ENCODE measurements at places on chromosomes 3 and 15. TPM values are rescaled to one million over a fixed set of nuclear protein-coding genes. Genes with fewer than 3 reads are reported as not detected.
A peak's percentile ranks its signal among the peaks of the same experiment; 100 is the strongest.

- H3K36me3 ChIP-seq = no peaks in the 10 kb centered on the region
- H3K4me1 ChIP-seq = no peaks in the 10 kb centered on the region
- no peak overlapping the region for H3K27ac ChIP-seq
- no peak overlapping the region for H3K4me3 ChIP-seq
- H3K27me3 ChIP-seq = peaks cover 24% of the 10 kb centered on the region
Observed at GRCh38 chr3:37753428-37753827, 108.3 kb upstream of the CTDSPL start.

- H3K4me3 ChIP-seq = no peak overlapping the region
- H3K27me3 ChIP-seq = peaks cover 16% of the 10 kb centered on the region
- peaks cover 7% of the 10 kb centered on the region for H3K36me3 ChIP-seq
- DNase-seq = no peak
- H3K4me1 ChIP-seq = peaks cover 41% of the 10 kb centered on the region
Observed at GRCh38 chr15:63497642-63498467, 6.5 kb upstream of the USP3 start.

GRCh38 chr15:70835415-70835814 lies 18.5 kb downstream of the LARP6 start:
- peak overlapping the region; percentile 19 for H3K27ac ChIP-seq
- no peak for DNase-seq
- no peak overlapping the region for H3K4me3 ChIP-seq
- H3K36me3 ChIP-seq = peaks cover 53% of the 10 kb centered on the region

DNA sequence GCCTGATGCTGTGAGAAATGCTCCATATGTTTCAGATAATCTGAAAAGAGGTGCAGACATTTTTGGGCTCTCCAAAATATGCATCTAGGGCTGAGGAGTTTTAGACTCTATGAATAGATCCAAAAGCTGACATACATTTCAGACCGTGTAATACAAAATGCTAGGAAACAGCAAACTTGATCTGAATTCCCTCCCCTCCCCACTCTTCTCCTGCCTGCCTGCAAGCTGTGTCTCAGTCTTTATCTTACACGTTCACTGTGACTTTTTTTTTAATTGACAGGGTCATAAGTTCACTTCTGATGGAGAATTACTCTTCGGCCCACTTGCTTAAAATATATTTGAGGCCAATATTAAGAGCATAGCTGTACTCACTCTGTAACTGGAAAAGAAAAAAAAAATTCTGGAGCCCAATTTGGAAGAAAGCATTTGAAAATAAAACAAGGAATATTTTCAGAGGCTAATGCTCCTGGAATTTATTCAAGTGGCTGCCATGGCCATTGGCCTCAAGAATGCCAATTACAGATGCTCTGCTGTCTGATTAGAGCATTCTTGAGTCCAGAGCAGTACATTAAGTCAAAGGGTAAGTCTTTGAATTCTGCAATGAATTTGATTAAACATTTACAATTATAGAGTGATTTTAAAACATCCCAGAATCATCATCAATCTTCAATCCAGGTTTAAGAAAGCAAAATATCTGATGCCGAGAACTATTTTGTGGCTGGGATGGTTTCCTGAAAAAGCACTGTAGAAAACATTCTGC lies 146.2 kb upstream of the SEMA6D start:
- no peak overlapping the region for H3K4me3 ChIP-seq
- H3K27me3 ChIP-seq = peaks cover 4% of the 10 kb centered on the region
- peaks cover 9% of the 10 kb centered on the region for H3K4me1 ChIP-seq
- DNase-seq = no peak
- H3K36me3 ChIP-seq = no peaks in the 10 kb centered on the region

GRCh38 chr15:75178938-75179745 lies 22.5 kb upstream of the C15orf39 start:
- peaks cover 14% of the 10 kb centered on the region for H3K27me3 ChIP-seq
- H3K36me3 ChIP-seq = no peaks in the 10 kb centered on the region
- H3K4me1 ChIP-seq = peaks cover 35% of the 10 kb centered on the region

GRCh38 chr3:191425322-191425734 lies 35.6 kb upstream of the PYDC2 start:
- H3K27ac ChIP-seq = no peak overlapping the region
- no peaks in the 10 kb centered on the region for H3K27me3 ChIP-seq
- no peaks in the 10 kb centered on the region for H3K4me1 ChIP-seq

The CNTN3 gene
- 9.3 TPM for total RNA-seq

DNA sequence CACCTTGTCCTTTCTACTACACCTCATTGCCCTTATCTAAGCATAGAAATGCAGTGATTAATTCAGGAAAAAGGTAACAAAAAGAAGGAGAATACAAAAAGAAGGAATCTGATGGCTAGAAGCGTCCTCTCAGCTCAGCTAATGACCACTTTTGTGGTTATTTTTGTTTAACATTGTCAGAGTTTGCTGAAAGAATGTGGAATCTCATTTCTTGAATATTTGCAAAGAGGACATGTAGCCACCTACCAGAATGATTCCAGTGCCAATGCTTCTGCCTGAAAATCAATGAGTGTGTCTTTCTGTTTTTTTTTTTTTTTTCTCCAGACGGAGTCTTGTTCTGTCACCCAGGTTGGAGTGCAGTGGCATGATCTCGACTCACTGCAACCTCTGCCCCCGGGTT lies 24.5 kb downstream of the NANOGP8 start:
- H3K4me1 ChIP-seq = peaks cover 26% of the 10 kb centered on the region
- DNase-seq = no peak
- no peak overlapping the region for H3K4me3 ChIP-seq
- H3K27ac ChIP-seq = no peak overlapping the region
- H3K27me3 ChIP-seq = peaks cover 3% of the 10 kb centered on the region
- no peaks in the 10 kb centered on the region for H3K36me3 ChIP-seq

DNA sequence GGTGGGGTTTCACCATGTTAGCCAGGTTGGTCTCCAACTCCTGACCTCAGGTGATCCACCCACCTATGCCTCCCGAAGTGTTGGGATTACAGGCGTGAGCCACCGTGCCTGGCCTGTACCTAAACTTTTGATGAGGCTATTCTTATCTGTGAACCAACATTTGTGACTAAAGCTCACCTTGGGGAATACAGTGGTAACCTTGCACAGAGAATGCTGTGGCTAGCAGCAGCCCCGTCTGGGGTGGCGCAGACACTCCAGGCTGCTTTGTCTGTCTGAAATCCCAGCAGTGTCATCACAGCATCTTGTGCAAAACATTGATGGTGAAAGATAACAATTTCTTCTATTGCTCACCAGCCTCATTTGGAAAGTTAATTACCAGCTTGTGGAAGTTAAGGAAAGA lies 58.9 kb downstream of the CMTM8 start:
- no peaks in the 10 kb centered on the region for H3K36me3 ChIP-seq
- no peaks in the 10 kb centered on the region for H3K4me1 ChIP-seq
- peaks cover 24% of the 10 kb centered on the region for H3K27me3 ChIP-seq
- no peak overlapping the region for H3K27ac ChIP-seq
- H3K4me3 ChIP-seq = no peak overlapping the region

DNA sequence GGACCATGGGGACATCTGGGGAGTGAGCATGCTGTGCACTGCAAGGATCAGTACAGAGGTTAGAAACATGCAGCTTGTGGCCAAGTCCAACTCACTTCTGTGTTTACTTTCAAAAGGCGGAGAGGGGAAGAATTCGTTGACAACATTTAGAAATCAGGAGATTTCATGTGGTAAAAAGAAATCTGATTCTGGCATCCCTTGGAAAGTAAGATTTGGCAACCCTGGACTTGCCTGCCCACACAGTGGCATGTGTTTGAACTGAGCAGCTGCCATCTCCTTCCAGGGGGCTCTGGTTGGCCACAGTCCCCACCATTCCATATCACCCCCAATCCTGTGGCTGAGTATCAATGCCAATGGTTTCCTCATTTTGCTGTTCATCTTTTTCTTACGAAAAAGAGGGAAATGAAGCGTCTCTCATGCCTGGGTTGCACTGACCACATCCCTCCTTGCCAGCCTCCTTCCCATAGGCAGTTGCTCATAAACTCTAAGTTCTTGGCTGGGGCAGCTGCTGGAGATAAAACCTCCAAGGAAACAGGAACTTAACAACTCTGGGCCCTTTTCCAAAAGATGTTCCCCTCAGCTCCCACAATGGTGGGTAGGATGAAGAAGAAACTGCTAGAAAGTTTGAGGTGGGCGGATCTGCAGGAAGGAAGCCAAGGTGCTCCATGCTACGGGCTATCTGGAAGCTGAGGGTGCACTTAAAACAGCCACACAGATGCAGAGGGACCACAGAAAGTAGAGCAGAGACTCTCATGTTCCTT lies 29.2 kb downstream of the SLC6A11 start:
- no peaks in the 10 kb centered on the region for H3K4me1 ChIP-seq
- no peak overlapping the region for H3K27ac ChIP-seq
- no peak overlapping the region for H3K4me3 ChIP-seq
- peaks cover 25% of the 10 kb centered on the region for H3K27me3 ChIP-seq
- no peak for DNase-seq

- H3K27me3 ChIP-seq = no peaks in the 10 kb centered on the region
- peak overlapping the region; percentile 77 for H3K27ac ChIP-seq
- peaks cover 84% of the 10 kb centered on the region for H3K36me3 ChIP-seq
- H3K4me1 ChIP-seq = peaks cover 100% of the 10 kb centered on the region
Observed at GRCh38 chr3:99865321-99865720, 47.7 kb downstream of the CMSS1 start.

- H3K36me3 ChIP-seq = no peaks in the 10 kb centered on the region
- H3K4me1 ChIP-seq = no peaks in the 10 kb centered on the region
- peaks cover 23% of the 10 kb centered on the region for H3K27me3 ChIP-seq
- H3K4me3 ChIP-seq = no peak overlapping the region
- H3K27ac ChIP-seq = no peak overlapping the region
Observed at GRCh38 chr3:126567696-126568438, 9.1 kb upstream of the C3orf22 start.

DNA sequence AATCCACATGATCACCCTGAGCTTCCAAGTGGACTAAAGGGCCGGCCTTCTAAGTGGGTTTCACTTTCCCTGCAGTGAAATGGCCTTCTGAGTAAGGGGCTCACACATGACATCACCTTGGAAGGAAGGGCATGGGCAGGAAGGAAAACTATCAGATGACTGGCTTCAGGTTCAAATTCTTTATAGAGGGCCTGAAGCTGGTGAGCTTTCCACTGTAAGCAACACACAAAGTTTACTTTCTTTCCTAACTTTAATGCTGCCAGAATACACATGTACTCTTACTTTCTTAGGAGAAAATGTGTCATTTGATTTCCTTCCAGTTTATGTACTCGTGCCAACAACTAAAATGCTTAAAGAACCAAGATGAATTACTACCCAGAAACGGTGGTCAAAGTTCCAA lies 475.6 kb downstream of the FOXP1 start:
- H3K27ac ChIP-seq = peak overlapping the region; percentile 59
- no peak for DNase-seq
- peaks cover 87% of the 10 kb centered on the region for H3K4me1 ChIP-seq

The LMAN1L gene
- not detected for total RNA-seq

The GPR27 gene
- not detected for total RNA-seq

DNA sequence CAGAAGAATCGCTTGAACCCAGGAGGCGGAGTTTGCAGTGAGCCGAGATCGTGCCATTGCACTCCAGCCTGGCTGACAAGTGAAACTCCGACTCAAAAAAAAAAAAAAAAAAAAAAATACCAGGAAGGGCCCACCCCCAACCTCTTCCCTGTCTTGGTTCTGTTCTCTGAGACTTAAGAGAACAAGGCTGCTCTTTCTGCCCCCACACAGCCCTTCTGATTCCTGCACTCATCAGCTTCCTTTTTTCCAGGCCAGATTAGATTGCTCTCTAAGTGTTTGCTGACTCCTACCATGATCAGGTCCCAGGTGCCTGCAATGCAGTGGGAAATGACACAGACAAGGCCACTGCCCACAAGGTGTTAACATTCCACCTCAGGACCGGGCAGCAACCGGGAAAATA lies 13.0 kb downstream of the TMEM44 start:
- H3K4me1 ChIP-seq = peaks cover 4% of the 10 kb centered on the region
- H3K27me3 ChIP-seq = no peaks in the 10 kb centered on the region
- no peak overlapping the region for H3K27ac ChIP-seq
- peaks cover 17% of the 10 kb centered on the region for H3K36me3 ChIP-seq
- H3K4me3 ChIP-seq = no peak overlapping the region
- no peak for DNase-seq

GRCh38 chr15:70079888-70080287 lies 17.8 kb downstream of the TLE3 start:
- no peak overlapping the region for H3K4me3 ChIP-seq
- no peak for DNase-seq
- H3K27me3 ChIP-seq = peaks cover 3% of the 10 kb centered on the region
- H3K4me1 ChIP-seq = no peaks in the 10 kb centered on the region
- peaks cover 16% of the 10 kb centered on the region for H3K36me3 ChIP-seq

GRCh38 chr3:158909870-158910269 lies 108.0 kb downstream of the MFSD1 start:
- peaks cover 16% of the 10 kb centered on the region for H3K27me3 ChIP-seq
- H3K4me3 ChIP-seq = no peak overlapping the region
- no peak for DNase-seq
- no peaks in the 10 kb centered on the region for H3K36me3 ChIP-seq
- H3K27ac ChIP-seq = no peak overlapping the region

DNA sequence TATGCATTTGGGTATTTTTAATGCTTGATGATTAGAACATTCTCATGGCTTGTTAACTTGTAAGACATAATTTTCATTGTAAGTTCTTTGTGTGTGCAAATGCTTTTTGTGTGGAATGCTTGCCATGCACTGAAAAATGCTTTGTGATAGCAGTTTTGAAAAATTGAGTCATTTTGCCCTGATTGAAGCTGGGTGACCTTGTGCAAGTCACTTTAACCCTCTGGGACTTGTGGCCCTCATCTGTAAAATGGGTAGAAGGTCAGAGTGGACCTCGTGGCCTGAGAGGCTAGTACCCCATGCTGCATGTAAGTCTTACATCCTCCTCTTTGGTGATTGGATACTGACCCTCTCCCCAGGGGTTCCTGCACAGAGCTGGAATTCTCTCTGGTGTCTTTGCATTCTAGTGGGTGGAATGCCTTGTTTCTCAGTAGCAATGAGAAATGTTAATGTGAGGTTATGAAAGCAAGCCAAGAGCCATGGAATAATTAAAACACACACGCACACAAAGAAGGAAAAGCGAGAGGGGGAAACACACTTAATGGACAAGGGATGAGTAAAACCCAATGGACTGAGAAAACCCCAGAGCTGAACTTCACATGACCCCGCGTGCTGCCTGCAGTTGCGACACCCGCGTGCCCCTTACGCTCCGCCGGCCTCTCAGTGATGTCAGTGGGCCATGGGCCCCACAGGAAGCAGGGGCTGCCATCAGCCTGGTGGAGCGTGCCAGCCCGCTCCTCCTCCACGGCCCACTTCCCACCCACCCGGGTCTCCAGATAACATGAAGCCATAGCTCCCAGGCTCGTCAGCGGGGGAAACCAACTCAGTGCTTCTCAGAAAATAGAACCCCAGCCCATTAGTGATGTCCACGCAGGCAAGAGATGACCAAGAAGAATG lies 44.0 kb downstream of the SMAD3 start:
- peak overlapping the region; percentile 99 for H3K27ac ChIP-seq
- peaks cover 12% of the 10 kb centered on the region for H3K4me1 ChIP-seq
- peak; percentile 98 for DNase-seq
- peak overlapping the region; percentile 59 for H3K4me3 ChIP-seq

- no peak overlapping the region for H3K4me3 ChIP-seq
- no peak overlapping the region for H3K27ac ChIP-seq
- H3K27me3 ChIP-seq = peaks cover 6% of the 10 kb centered on the region
- no peaks in the 10 kb centered on the region for H3K36me3 ChIP-seq
- peaks cover 16% of the 10 kb centered on the region for H3K4me1 ChIP-seq
Observed at GRCh38 chr15:62094388-62094787, 27.6 kb downstream of the C2CD4A start.

- H3K4me1 ChIP-seq = peaks cover 20% of the 10 kb centered on the region
- H3K27ac ChIP-seq = no peak within 1 kb of the TSS
- H3K36me3 ChIP-seq = peaks cover 5% of the 10 kb centered on the region
- H3K27me3 ChIP-seq = no peaks in the 10 kb centered on the region
Observed at GRCh38 chr3:51955175-51955892, at the start of gene GPR62. Gene GPR62 (plus strand): TSS chr3:51955381. CDS start chr3:51955653, 272 bp downstream.

The XCR1 gene
- not detected for total RNA-seq
